Bronchial epithelial cell (primary cell): ENCODE measurements at places on chromosomes 3 and 15.

- DNase-seq = no peak
These were observed 41.5 kb upstream of the PPARG start for GRCh38 chr3:12247411-12247810.

DNA sequence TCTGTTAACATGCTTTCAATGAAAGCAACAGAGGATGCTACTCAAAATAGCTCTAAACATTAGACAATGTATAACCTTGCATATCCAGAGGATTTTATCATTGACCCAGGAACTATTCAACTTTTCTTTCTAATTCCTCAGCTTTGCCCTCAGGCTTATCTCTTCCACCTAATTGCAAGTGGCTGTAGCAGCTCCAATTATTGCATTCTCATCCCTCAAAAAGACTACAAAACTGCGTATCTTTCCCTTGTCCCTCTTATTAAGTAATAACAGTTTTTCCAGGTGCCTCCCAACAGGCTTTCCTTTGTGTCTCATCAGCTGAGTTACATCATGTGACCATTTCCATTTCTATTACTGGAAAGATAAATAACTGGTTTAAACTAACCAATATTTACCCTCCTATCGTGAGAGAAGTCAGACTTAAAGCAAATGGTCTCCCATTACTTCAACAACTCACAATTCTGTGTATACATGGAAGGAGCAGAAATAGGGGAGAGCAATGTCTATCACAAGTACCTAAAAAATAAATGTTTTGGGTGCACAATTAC is 78.0 kb upstream of the MBNL1 start:
- DNase-seq = no peak

- DNase-seq = peak; percentile 5
These were observed 9.6 kb downstream of the GALK2 start for GRCh38 chr15:49179433-49180190.

DNA sequence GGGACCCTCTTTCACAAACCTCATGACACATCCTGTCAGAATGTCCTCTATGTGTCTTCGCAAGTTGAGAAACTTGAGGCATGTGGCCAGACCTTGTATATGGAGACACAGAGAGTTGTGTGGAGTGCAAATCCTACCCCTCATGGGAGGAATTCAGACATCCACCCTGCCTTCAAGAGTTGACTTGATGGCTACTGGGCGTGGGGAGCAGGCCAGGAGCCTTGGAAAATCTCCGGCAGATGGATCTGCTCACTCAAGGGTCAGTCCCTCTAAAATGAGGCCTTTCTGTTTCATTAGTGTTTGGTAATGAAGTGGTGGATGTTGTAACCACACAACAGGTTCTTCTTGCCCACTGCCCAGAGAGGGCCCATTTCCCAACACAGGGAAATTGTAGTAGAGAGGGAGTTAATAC is 79.0 kb downstream of the ASB7 start:
- DNase-seq = no peak

- DNase-seq = no peak
These were observed 79.6 kb downstream of the CPN2 start for GRCh38 chr3:194271460-194272035.

GRCh38 chr3:56251343-56251945 is 216.8 kb downstream of the ERC2 start:
- DNase-seq = peak; percentile 52

GRCh38 chr3:155390351-155390750 is 96.9 kb upstream of the STRIT1 start:
- no peak for DNase-seq

- no peak for DNase-seq
These were observed 742.3 kb upstream of the CBLB start for GRCh38 chr3:106611116-106611515.

DNA sequence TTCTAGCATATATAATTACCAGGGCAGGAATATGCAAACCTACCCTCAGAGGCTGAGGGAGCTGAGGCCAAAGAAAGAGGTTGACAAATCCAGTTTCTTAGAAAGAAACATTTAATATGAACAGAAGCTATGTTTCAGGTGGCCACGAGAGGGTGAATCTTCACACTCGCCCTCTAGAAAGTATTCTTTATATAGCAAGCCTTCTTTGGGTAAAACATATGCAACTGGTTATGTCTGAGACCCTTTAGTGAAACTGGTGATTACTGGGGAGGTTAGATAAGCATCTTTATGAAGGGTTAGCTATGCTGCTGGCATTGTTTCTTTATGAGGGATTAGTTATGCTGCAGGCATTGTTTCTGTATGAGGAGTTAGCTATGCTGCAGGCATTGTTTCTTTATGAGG is 50.7 kb upstream of the GOLGA6L2 start:
- no peak for DNase-seq
